ENCODE measurements at places on chromosomes 3 and 15.

DNA sequence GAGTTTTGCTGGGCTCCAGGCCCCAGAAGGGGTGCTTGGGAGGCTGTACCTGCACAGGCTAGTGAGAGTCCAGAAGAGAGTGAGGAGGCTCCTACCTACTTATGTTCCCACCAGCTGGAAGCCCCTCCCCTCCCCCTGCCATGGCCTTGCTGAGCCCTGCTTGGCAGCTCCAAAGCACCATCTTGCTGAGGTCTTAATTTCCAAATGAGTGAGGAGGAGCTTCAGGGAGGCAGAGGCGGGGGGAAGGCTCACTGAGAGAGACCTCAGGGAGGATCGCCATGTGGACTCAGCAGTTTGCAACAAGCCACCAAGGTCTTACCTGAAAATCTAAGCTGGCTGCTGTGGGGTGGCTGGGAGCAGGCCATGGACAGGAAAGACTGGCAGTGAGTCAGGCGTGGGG, 8.7 kb upstream of the CACNA2D2 start:
- H3K4me3 ChIP-seq, result no peak overlapping the region
- no peaks in the 10 kb centered on the region for H3K4me1 ChIP-seq
- no peaks in the 10 kb centered on the region for H3K27me3 ChIP-seq
- H3K27ac ChIP-seq, result no peak overlapping the region
- no peaks in the 10 kb centered on the region for H3K36me3 ChIP-seq
- DNase-seq, result no peak

- peak overlapping the region; percentile 62 for H3K27ac ChIP-seq
- H3K36me3 ChIP-seq, result peaks cover 3% of the 10 kb centered on the region
Measured at GRCh38 chr15:70559265-70560239, 203.8 kb downstream of the UACA start.

DNA sequence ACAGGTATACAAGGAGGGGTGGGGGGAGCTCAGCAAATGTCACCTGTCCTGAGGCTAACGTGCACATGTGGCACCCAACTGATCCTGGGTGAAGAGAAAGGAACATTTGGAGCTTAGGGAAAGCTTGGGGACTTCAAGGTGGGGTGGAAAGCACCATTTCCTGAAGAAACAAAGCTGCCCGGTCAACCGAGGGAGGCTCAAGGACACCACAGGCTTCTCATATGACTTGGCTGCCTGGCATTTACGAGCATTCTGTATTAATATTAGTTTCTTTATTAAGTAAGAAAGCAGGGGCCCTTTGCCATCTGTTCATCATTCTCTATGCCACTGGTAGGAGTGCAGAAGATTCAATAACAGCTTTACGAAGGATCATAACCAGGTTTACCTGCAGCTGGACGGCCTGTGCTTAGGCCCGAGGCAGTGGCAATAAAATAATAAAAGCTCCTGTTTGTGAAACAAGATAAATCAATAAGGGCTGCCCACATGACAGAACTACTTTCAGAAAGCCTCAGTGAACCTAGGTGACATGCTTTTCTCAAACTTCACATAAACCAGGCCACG, 54.0 kb downstream of the ETV5 start:
- no peak for DNase-seq
- no peak overlapping the region for H3K27ac ChIP-seq
- no peaks in the 10 kb centered on the region for H3K27me3 ChIP-seq
- H3K4me1 ChIP-seq, result peaks cover 1% of the 10 kb centered on the region
- H3K36me3 ChIP-seq, result no peaks in the 10 kb centered on the region

DNA sequence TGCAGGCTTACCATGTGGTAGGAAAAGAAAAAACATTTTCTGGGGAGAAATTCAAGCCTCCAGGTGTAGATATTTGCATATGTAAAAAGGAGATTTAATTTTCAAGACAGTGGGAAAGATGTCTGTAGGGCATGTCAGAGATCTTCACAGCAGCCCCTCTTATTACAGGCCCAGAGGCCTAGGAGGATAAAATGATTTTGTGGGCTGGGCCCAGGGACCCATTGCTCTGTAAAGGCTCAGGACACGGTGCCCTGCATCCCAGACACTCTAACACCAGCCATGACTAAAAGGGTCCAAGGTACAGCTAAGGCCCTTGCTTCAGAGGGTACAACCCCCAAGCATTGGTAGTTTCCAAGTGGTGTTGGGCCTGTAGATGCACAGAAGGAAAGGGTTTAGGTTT, 680.1 kb downstream of the IGSF11 start:
- H3K27me3 ChIP-seq, result no peaks in the 10 kb centered on the region
- H3K4me1 ChIP-seq, result no peaks in the 10 kb centered on the region
- no peak overlapping the region for H3K27ac ChIP-seq

DNA sequence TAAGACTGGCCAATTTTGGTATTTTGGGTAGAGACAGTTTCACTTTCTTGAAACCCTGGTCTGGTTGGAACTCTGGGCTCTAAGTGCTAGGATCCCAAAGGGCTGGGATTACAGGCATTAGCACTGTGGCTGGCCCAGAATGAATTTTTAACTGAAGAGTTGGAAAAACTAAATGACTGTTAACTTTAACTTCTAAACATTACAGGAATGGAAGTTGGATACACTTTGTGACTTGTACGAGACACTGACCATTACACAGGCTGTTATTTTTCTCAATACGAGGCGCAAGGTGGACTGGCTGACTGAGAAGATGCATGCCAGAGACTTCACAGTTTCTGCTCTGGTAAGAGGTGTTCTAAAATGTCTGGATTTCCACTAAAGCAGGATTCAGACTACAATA, 3.5 kb downstream of the EIF4A2 start:
- H3K4me3 ChIP-seq, result no peak overlapping the region
- H3K27ac ChIP-seq, result peak overlapping the region; percentile 97
- peaks cover 59% of the 10 kb centered on the region for H3K36me3 ChIP-seq
- no peak for DNase-seq
- peaks cover 50% of the 10 kb centered on the region for H3K4me1 ChIP-seq

- H3K27me3 ChIP-seq, result no peaks in the 10 kb centered on the region
- H3K27ac ChIP-seq, result no peak overlapping the region
- no peak for DNase-seq
- H3K36me3 ChIP-seq, result no peaks in the 10 kb centered on the region
- H3K4me3 ChIP-seq, result no peak overlapping the region
Measured at GRCh38 chr15:27989427-27989826, 109.7 kb downstream of the OCA2 start.

- H3K27me3 ChIP-seq, result peaks cover 6% of the 10 kb centered on the region
- H3K4me1 ChIP-seq, result peaks cover 13% of the 10 kb centered on the region
- no peak overlapping the region for H3K4me3 ChIP-seq
- no peak for DNase-seq
- no peak overlapping the region for H3K27ac ChIP-seq
Measured at GRCh38 chr15:41562784-41563198, 3.8 kb downstream of the TYRO3 start.

- H3K36me3 ChIP-seq, result no peaks in the 10 kb centered on the region
- no peaks in the 10 kb centered on the region for H3K4me1 ChIP-seq
- peak; percentile 53 for DNase-seq
Measured at GRCh38 chr3:32510075-32510724, 7.5 kb upstream of the CMTM6 start.

DNA sequence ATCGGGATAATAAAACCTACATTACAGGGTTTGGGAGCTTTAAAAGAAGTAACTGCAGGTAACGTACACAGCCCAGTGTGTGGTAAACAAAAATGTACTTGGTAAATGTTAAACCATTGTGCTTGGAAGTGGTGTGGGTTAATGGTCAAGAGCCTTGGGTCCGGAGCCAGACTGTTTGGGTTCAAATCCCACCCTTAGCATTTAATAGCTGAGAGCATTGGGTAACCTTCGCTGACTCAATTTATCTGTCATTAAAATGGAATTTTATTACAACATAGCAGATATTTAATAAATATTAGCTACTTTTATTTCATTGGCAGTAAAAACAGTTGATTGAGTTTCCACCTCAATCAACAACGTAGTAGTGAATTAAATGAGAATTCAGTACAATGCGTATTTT, 1.5 kb downstream of the FSTL1 start:
- DNase-seq, result no peak
- H3K27ac ChIP-seq, result no peak overlapping the region
- no peaks in the 10 kb centered on the region for H3K36me3 ChIP-seq
- H3K27me3 ChIP-seq, result peaks cover 4% of the 10 kb centered on the region
- no peaks in the 10 kb centered on the region for H3K4me1 ChIP-seq

DNA sequence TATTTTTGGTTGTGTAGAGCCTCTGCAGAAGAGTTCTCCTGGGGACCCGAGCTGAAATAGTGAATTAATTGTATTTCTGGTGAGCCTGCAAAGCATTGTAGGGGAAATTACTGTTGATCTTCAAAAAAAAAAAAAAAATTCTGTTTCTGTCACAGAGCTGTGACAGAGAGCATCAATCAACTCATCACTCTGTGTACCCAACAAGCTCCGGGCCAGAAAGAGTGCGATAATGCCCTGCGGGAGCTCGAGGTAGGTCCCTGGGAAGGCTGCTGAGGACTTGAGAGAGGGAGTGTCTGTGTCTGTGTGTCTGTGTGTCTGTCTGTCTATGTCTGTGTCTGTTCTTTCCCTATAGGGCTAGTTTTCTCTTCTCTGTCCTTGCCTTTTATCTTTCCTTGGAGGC, 294.4 kb upstream of the TPM1 start:
- no peaks in the 10 kb centered on the region for H3K36me3 ChIP-seq
- H3K27ac ChIP-seq, result no peak overlapping the region
- H3K4me1 ChIP-seq, result no peaks in the 10 kb centered on the region

DNA sequence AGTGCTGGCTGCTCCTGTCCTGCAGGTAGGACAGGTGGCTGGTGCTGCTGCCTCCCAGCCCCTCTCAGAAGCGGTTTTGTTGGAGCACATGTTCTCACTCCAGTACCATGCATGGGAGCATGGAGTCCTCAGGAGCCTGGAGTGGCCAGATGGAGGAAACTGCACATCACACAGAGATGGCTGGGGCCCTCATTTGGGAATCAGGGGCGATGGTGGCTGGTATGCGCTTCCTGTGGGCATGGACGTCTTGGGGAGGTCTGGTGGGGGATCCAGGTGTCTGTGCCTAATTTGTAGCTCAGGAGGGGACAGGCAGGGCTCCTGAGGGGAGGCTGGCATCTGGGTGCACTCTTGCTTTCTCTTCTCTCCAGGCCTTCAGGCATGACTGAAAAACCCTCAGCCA, 168.2 kb downstream of the KLF13 start:
- H3K27me3 ChIP-seq, result no peaks in the 10 kb centered on the region

All from naive thymus-derived CD4-positive, alpha-beta T cell (primary cell).